Stimulated activated CD4-positive, alpha-beta T cell treated with anti-CD3 and anti-CD28 coated beads, Interleukin-4, amount 100 ng/mL, for 24 hours (primary cell): ENCODE measurements at places on chromosomes 1 and 21.

DNA sequence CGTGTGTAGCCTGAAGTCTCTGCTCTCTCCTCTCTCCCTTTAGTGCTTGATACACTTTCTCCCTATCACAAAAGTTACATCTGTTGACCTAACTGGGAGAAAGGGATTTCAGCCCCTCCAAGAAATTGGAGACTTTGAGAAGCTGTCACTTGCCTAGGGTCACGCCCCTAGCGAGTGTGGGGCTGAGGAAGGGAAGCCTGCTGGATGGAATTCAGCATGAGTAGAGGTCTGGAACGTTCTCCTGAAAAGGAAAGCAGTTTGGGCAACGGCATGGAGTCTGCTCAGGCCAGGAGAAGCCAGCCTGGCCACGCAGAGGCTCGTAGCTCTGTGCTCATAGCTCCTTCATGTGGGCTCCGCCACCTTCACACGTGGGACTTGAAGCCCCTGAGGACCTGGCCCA lies 22.4 kb downstream of the COL16A1 start:
- DNase-seq: no peak

DNA sequence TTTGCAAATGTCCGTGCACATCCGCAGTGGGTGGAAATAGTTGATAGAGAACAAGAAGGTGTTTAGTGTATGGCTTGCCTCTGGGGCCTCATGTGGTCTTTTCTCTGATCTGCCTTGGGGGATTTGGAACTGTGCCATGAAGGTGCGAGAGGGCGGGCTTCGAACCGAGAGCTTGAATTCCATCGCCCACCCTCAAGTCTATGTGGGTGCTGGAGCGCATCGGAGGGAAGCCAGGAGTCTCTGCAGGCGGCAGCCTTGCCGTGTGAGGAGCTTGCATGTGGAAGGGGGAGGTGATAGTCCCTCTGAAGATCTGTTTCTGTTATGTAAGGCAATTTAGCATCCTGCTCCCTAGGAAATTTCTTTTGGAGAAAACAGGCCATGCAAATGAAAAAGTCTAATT lies 119.6 kb downstream of the HUNK start:
- DNase-seq: no peak

- no peak for DNase-seq
Observed at GRCh38 chr1:50268049-50268448, 155.2 kb downstream of the DMRTA2 start.

DNA sequence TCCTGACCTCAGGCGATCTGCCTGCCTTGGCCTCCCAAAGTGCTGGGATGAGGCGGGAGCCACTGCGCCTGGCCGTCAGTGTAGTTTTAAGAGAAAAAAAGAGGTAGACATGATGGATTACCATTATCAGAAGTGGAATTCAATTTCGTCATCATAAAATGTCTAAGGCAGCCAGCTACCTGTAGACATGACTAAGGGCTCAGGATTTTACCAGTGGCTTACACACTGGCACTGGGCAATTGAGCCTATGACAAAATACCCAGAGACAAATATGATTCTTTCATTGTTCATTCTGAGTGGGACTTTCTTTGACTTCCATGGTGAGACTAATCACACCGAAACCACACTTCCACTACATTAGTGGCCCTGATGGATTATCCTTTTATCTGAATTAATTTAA lies 181.5 kb downstream of the GABPA start:
- DNase-seq: no peak

- no peak for DNase-seq
Observed at GRCh38 chr1:9062846-9063245, 6.6 kb downstream of the SLC2A5 start.

GRCh38 chr1:53334312-53334711 lies 6.4 kb upstream of the LRP8 start:
- peak; percentile 1 for DNase-seq

GRCh38 chr1:230594214-230594773 lies 48.0 kb upstream of the COG2 start:
- no peak for DNase-seq
